NCI-H69 (cell line): ENCODE measurements at places on chromosomes 3 and 15.

DNA sequence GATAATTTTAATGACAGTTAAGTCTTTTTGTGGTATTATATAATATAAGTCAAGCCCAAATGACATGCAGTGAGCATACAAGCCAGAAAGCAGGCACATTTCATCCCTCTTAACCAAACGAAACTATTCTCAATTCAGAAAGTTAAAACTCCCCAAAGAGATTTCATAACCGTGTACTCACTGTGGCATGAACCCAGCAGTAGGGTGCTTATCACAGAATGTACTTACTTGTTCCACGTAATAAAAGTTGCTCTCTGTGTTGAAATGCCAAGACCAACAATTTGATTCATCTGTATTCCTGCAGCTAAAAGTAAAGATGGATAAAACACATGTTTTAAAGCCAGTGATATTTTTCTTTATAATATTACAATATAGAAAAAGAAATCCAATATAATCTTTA is 12.1 kb downstream of the GK5 start:
- no peak for DNase-seq

- no peak for DNase-seq
Measured at GRCh38 chr3:117748131-117748530, 1038.6 kb downstream of the TUSC7 start.

DNA sequence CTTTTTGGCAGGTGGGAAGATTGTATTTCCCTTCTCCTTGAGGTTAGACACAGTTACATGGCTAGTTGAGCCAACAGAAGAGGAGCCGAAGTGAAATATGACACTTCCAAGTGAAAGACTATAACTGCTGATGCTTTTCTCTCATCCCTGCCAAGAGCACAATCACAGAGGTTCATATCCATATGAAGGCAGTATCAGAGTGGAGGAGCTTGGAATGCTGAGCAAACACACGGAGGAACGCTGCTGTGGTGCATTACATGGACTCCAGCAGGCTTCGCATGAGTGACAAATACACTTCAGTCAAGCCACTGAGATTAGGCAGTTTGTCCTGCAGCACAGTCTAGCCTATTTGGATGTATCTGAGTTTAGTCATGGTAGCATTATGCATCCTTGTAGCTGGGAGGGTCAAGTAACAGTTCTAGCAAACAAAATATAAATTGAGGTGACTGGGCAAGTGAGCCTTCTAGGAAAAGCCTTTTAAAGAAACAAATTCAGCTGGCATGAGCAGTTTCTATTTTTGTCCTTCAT is 5.4 kb downstream of the IQCF6 start:
- DNase-seq: no peak

GRCh38 chr3:89332386-89332785 is 225.0 kb downstream of the EPHA3 start:
- DNase-seq: no peak

DNA sequence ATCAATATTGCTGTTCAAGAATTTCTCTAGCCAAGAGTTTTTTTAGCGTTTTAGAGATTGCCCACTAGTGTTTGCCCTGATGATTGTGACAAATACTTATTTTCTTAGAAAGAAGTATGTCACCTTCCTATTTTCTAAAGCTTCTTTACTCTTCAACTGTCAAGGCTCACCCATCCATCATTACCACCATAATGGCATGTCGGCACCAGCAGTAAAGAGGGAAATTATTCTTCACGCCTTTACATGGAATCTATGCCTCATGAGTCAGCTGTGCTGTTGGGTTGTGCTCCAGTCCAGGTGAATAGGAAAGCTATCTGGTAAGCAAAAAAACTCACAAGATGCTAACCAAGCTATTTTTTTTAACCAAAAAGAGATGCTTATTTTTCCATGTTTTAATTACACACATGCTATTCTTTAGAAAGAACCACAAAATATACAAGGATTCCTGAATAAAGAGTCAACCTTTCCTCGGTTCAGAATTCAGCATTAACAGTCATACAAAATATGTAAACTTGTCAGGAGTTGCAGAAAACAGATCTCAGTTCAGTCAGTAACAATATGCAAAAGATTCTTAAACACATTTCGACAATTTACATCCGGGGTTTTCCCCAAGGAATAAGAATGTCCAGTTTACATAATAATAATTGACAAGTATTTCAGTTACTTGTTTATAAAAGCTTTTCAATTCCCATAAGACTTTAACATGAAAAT is 128.0 kb downstream of the ATP8B4 start:
- DNase-seq: no peak

GRCh38 chr3:65971293-65972252 is 67.1 kb downstream of the MAGI1 start:
- no peak for DNase-seq

DNA sequence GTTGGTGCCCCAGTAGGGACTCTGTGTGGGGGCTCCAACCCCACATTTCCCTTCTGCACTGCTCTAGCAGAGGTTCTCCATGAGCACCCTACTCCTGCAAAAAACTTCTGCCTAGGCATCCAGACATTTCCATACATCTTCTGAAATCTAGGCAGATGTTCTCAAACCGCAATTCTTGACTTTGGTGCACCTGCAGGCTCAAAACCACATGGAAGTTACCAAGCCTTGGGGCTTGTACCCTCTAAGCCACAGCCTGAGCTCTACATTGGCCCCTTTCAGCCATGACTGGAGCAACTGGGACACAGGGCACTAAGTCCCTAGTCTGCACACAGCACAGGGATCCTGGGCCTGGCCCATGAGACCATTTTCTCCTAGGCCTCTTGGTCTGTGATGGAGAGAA is 66.5 kb upstream of the VGLL3 start:
- no peak for DNase-seq

DNA sequence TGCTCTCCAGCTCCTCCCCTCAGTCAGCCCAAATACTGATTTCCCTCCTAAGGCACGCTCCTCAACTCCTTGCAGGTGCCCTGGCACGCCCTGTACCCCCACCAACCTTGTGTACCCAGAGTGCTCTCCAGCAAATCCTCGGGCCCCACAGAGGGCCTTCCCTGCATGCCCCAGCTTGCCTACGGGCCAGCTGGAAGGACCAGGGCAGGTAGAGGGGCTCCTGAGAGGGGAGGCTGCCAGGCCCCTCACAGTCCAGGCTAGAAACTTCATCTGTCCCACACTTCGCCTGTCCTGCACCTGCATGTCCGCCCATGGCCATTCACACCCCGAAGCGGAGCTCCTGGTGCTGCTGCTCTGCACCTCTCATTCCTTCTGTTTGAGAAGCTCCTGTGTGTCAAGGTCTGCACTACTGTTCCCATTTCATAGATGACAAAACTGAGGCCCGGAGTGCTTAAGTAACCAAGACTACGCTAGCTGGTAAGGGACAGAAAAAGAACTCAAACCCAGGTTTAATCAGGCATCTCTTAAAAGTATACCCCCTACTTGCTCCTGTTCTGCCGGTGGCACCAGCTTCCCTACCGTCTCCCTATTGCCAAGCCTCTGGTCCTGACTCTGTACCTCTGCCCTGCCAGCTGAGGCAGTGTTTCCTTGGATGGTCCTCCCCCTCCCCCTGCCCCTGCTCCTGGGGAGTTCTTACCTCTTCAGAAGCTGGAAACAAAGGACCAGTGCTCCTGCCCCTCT is 35.6 kb downstream of the ZXDC start:
- no peak for DNase-seq

- no peak for DNase-seq
Measured at GRCh38 chr3:101549473-101549872, 12.2 kb upstream of the TRMT10C start.
